ENCODE measurements at places on chromosomes 3 and 15.

- DNase-seq = no peak
These were observed 1037.5 kb downstream of the TBL1XR1 start for GRCh38 chr3:176159796-176160195.

DNA sequence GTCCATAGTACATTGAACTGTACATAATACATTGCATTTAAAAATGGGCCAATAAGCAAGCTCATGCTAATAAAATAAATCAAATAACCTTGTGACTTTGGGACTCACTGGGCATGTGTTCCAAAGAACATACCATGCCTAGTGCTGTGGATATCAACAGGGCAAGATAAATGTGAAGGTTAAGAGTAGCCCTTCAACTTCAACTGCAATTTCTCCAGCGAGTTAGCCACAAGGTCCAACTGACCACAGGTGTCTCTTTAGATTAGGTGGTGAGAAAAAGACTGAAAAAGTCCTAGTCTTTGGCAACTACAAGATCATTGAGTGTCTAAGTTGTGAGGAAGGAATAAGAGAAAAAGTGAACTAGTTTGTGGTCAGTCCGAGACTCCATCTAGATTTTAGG lies 78.3 kb upstream of the ATP11B start:
- DNase-seq = no peak

GRCh38 chr15:40633178-40633577 lies 39.1 kb downstream of the KNL1 start:
- DNase-seq = no peak

DNA sequence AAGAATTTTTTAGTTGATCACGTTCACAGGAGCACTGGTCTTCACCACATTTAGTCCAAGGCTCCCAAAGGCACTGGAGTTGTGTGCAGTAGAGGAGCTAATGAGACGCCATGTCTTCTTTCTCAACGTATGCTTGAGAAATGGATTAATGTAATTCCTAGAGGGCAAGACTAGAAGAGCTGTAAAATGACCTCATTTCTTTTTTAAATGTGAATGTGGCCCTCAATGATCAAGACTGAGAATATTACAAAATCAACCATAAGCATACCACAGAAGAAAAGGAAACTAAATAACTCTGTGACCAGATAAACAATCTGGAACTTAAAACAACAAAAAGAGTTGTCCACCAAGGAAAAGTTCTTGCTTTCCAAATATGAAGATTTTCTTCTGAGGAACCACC lies 112.1 kb upstream of the THBS1 start:
- no peak for DNase-seq

- no peak for DNase-seq
These were observed 45.5 kb upstream of the CMSS1 start for GRCh38 chr3:99772171-99772570.

GRCh38 chr3:195125646-195126045 lies 145.3 kb downstream of the XXYLT1 start:
- no peak for DNase-seq

DNA sequence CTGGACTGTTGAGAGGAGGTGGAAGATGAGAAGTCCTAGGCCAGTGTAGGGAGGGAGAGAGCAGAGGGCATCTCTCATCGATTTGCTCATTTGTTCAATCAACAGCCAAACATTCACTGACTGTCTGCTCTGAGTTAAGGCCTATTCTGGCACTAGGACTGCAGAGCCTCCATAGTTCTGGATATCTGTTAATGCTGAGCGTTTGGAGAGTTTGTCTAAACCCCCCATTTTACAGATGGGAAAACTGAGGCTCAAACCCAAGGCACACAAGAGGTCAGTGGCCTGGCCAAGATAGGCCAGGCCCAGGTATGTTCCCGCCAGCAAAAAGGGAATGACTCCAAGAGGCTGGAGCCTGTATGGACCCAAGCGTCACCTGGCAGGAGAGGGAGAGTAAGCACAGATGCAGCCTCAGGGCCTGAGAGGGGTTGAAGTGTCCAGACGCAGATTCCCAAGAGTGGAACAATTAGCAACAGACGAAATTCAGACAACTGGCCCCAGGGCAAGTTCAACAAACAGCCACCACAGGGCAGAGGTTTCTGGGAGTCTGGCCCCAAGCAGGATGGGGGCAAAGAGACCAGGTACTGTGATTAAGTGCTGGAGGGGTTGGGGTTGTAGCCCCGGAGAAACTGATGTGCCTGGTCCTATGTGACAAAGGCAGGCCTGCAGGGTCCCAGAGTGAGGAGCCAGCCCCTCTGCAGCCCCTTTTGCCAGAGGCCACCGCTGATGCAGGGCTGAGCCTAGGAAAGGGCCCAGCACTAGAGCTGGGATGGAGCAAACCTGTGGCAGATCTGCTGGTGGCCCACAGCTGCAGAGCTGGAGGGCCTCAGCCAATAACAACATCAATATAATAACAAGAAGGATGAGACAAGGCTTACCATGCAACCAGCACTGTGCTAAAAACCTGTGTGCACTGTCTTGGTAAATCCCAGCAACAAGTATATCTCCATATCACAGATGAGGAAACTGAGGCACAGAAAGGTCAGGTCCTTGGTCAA lies 245.1 kb upstream of the TLE3 start:
- DNase-seq = no peak

GRCh38 chr15:29636140-29636539 lies 186.1 kb downstream of the TJP1 start:
- no peak for DNase-seq

DNA sequence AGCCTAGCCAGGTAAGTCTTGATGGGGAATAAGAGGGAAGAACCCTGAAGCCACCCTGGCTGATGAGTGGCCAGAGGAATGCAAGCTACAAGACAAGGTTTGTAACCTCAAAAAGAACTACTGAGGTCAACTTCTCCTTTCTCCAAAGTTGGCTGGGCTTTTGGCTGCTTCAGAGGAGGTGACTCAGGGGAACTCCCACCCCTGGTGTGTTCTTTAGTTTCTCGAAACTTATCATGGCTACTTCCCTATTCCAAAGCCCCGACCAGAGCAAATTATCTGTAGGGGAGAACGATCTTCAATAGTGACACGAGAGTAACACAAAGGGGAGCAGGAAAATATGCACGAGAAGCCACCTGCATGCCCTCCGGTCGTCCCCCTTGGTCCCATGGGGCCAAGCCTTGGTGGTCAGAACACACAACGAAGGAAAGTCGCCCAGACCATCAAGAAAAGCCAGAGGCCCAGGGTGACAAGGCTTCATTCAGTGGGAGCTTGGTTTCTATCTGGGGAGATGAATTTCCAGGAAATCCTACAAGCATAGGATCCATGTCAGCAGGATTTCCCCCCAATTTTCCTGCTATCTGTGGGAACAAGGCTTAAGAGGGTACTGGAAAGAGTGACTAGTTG lies 6.5 kb upstream of the BCL2A1 start:
- DNase-seq = no peak

DNA sequence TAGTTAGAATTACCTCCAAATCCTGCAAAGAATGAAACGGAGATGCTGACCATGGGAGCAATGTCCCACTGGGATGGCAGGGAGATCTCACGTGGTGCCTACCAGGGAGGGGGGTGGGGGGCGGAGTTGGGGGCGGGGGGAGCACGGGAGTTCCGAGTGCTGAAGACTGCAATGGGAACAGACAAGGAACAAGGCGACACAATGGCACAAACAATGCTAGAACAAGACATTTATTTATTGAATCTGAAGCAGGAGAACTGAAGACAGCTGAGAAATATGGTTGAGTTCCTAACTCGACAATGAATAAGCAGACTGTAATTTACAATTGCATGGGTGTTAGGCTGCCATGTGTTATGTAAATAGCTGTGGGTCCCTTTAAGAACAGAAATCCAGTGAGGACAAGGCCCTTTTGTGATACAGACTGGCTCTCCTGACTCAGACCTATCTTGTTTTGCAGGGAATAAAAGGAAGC lies 91.2 kb downstream of the AQP9 start:
- DNase-seq = no peak

DNA sequence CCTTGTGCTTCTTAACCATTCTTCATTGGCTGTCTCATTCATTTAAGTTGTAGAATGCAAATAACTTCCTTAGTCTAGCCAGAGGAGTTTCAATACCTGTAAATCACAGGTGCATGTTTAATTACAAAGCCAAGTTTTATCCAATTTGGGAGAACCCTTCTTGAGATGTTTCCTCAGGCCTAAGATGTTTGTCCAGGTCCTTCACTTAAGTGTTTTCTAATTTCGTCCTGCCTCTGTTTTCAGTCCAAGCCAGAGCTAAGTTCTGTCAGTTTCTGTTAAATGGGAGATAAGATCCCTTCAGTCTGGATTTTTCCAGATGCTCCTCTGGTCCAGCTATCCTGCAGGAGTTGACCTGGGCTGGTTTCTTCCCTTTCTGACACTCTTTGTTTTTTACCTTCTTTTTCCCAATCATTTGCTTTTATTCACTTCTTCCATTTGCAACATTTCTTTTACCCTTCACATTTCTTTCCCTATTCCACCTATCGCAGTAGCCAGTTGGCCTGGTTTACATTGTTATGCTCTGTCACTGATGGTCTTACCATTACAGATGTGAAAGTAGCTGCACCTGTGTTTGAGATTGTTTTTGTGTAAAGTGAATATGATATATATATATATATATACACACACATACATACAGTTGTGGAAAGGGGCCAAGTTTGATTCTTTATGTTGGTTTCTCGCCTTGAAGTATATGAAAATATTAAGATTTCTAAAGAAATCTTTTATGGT lies 34.5 kb downstream of the EIF2AK4 start:
- no peak for DNase-seq

- no peak for DNase-seq
These were observed 243.2 kb upstream of the RGMA start for GRCh38 chr15:93332168-93332553.

DNA sequence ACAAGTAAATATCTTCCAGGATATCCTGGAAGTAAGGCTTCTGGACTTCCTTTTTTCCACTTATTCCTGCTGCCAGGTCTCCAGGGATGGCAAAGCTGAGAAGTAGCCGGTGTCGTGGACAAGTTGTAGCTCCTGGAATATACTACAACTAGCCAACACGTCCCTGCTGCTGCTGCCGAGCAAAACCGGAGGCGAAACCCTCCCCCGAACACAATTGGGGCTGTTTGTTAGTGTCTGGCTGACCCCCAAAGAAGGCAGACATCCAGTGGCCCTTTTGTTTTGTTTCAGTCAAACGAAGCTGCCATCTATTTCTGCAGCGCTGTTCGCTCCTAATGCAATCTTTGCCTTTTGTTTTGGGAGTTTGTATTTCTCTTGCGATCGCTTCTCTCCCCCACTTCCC lies 45.3 kb upstream of the EIF5A2 start:
- no peak for DNase-seq

DNA sequence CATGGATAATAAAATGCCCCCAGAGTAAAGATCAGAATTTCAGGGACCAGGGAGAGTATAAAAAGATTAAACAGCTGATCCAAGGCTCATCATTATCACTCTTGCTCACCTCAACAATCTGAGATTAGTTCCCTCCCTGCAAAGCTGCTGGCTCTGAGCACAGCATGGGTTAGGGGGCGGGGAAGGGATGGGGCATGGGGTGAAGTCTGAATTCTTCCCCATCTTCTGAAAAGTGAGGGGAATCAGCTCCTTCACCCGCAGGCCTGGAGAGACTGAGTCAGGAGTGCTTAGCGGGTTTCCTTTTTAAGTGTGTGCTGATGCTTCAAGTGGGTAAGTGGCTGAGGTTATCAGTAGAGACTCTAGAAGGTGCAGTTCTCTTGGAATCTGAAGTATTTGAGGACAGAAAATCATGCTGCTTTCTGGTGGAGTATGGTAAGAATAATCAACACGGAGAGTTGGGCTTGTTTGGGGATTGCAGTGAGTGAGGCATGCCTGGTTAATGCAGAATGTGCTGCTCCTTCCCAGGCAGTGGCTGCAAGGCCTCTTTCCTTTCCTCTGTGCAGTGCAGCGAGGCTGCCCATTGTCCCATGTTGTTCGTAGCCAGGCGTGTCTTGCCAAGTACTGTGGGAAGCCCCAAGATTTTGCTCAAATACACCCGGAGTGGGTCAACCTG lies 59.2 kb upstream of the TRAK1 start:
- DNase-seq = no peak

GRCh38 chr3:138468886-138469285 lies 34.5 kb downstream of the ESYT3 start:
- DNase-seq = no peak

- no peak for DNase-seq
These were observed 65.1 kb upstream of the CBLB start for GRCh38 chr3:105933871-105934270.

GRCh38 chr15:63190769-63191649 lies 1.6 kb downstream of the RAB8B start:
- no peak for DNase-seq

GRCh38 chr3:39760325-39760724 lies 49.1 kb upstream of the MYRIP start:
- no peak for DNase-seq

- no peak for DNase-seq
These were observed 231.5 kb downstream of the ALCAM start for GRCh38 chr3:105598042-105598796.

DNA sequence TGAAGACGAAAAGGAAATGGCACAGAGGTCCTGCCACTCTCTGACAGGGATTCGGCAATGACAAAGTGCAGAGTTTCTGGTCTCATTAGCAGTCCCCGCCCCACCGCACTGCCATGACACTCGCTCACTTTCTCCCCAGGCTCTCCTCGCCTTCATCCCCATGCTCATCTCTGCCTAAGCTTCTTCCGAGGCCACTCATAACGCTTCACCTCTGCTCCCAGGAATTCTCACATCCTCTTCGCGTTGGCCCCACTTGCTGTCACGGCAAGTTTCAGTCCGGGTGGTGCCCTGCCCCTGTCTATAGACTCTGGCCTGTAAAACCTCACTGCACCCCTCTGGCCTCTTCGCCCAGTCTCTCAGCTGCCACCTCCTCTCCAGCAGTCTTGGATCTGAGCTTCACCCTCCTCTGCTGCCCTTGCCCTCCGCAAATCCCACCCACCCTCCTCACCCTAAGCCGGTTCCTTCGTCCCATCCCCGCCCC lies 654 bp downstream of the RUBCN start:
- peak; percentile 62 for DNase-seq

DNA sequence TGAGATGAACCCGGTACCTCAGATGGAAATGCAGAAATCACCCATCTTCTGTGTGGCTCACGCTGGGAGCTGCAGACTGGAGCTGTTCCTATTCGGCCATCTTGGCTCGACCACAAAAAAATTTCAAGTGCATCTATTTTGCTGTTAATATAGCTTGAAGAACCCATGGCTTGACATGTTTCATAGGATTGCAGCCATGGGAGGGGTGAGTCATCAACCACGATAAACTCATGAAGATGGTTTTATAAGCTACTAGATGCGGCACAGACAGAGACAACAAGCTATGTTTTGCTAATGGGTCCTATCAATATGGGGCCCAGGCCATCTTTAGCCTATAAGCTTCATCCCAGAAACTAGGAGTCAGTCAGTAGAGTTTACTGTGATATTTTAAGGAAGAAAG lies 100.4 kb upstream of the PHLDB2 start:
- DNase-seq = no peak

- DNase-seq = no peak
These were observed 589 bp downstream of the NEIL1 start for GRCh38 chr15:75347222-75348033.

- peak; percentile 53 for DNase-seq
These were observed 196.8 kb upstream of the MBNL1 start for GRCh38 chr3:152071924-152072323.

DNA sequence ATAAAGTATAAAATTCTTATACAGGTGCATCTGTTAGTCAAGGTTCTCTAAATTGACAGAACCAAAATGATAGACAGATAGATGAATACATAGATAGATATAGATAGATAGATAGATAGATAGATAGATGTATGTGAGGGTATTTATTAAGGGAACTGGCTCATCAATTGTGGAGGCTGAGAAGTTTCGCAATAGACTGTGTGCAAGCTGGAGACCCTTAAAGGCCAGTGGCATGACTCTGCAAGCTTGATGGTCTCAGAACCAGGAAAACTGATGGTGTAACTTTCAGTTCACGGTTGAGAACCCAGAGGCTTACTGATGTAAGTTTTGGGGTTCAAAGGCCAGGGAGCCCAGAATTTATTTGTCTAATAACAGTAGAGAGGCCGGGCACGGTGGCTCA lies 1123.7 kb upstream of the CADM2 start:
- no peak for DNase-seq
